ENCODE measurements at places on chromosomes 3 and 15.

GRCh38 chr15:68930268-68931022 lies at the start of gene SPESP1:
SPESP1 (plus strand) TSS chr15:68930525; CDS start chr15:68930654, 129 bp downstream.
- peak; percentile 7 for DNase-seq

- DNase-seq, result peak; percentile 75
Measured at GRCh38 chr3:51501833-51502561, 2.2 kb upstream of the DCAF1 start.

DNA sequence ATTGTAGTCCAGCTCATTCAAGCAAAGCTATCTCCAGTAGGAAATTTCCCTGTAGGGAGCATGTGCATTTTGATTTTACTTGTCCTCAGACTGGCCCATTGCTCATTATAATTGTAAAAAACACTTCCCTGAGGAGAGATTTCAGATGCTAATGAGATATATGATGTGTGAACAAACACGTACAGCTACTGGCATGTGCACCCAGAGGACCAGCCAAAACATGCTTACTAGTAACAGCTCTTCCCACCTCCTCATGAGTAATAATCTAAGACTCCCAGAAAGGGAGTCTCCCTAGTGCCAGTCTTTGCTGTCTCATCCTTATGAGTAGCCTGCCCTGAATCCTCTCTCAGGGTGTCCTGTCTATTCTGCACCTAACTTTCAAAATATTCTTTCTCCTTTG lies 43.4 kb downstream of the FBXO22 start:
- DNase-seq, result no peak

DNA sequence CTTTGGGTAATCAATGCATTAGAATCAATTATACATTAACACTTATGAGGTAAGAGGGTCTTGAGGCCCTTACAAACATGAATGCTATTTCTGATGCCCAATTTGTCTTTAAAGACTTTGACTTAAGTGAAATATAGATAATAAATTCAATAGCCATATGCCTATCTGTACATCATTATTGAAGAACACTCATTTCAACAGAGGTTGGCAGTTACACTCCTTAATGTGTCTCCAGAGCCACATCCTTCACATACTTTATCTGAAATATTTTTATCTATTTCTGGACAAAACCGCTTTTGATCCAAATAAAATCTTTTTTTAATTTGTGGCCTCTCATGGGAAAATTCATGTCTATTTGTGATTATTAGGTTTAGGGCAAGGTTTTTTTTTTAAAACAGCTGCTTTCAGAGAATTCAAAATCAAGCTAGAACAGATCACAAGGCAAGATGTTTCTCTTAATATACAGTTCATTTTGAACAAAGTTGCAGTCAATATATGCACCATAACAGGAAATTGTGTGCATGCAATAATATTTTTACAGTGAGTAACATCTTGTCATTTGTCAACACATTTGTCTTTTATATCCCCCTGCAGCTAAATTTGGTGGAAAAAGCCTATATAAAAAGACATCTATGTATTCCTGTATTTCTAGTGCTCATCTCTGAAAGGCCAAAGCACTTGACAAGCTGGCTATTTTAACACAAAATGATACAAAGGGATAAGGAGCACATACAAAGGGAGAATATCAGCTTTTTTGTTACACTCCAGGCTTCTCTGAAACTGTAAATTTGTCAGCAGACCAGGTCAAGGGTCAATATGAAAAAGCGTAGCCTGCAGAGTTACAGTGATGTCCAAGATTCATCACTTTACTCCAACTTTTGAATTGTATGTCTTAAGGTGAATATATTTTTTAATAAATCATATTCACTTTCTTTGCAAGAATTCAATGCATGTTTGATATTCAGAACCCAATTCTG lies 146.2 kb upstream of the DPH6 start:
- DNase-seq, result no peak

- DNase-seq, result no peak
Measured at GRCh38 chr15:47184908-47185801, 532.1 kb upstream of the SEMA6D start.

Measured in stimulated activated CD8-positive, alpha-beta memory T cell treated with anti-CD3 and anti-CD28 coated beads, Interleukin-15, amount 100 ng/mL, for 1 hour (primary cell).